ENCODE measurements at places on chromosomes 2 and 18. TPM values are rescaled to one million over a fixed set of nuclear protein-coding genes. Genes with fewer than 3 reads are reported as not detected.

DNA sequence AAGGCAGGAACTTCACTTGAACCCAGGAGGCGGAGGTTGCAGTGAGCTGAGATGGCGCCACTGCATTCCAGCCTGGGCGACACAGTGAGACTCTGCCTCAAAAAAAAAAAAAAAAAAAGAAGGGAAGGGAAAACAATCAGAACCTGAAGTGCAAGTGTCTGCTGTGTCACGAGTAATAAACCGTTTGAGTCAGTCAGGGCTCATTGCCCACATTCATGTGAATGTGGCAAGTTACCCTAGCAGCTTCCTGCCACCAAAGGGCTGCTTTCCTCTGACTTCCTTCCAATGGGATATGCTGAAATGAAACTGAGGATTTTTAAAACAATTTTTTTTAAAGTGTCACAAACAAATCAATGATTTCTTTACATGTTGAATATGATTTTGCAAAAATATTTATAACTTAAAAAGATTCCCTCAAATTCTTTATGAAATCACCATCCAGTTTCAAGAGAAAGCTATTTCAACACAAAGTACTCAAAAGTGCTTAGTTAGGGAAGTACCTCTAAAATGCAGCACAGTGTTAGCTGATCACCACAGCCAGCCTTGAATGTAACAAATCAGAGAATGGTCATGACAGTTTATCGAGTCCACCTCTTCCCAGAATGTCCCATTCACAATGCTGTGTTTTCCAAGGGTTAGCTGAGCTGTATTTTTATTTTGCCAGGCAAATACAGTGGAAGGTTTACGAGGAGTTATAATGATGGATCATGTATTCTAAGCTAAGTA, 36.4 kb downstream of the WDSUB1 start:
- peak; percentile 1 for DNase-seq

GRCh38 chr2:126946318-126947102, 47.8 kb downstream of the TEX51 start:
- no peak for DNase-seq

DNA sequence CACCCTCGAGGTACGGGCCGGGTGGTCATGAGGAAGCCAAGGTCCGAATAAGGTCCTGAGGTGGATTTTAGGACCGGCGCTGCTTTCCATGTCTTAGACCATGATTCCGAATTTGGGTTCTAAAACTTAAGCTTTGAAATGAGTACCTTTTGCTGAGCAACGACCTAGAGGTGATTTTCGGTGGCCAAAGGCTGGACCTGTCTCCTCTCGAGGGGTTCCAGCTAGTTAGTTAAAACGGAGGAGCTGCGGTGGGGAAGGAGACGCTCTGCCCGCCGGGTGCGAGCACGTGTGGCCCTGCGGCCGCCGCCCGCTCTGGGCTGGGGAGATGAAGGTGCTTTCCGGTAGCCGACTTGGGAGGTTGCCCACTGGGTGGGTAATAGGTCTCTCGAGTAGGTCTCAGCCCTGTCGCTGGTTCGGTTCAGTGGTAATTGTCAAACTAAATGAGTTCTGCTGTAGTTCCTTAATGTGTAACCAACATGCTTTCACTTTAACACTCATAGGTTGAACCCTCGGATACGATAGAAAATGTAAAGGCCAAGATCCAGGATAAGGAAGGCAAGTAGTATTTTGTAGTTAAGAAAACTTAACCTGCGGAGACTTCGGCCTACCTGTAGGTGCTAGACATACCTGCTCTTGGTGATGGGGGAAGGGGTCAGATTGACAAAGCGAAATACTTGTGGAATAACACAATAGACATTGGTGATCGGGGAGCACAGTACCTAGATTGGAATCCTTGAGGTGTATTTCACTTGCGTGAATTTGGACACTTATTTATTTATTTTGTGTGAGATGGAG, 572 bp downstream of the RPS27A start:
- no peak for DNase-seq

- DNase-seq: no peak
Measured at GRCh38 chr2:210132239-210132638, 39.0 kb downstream of the KANSL1L start.

DNA sequence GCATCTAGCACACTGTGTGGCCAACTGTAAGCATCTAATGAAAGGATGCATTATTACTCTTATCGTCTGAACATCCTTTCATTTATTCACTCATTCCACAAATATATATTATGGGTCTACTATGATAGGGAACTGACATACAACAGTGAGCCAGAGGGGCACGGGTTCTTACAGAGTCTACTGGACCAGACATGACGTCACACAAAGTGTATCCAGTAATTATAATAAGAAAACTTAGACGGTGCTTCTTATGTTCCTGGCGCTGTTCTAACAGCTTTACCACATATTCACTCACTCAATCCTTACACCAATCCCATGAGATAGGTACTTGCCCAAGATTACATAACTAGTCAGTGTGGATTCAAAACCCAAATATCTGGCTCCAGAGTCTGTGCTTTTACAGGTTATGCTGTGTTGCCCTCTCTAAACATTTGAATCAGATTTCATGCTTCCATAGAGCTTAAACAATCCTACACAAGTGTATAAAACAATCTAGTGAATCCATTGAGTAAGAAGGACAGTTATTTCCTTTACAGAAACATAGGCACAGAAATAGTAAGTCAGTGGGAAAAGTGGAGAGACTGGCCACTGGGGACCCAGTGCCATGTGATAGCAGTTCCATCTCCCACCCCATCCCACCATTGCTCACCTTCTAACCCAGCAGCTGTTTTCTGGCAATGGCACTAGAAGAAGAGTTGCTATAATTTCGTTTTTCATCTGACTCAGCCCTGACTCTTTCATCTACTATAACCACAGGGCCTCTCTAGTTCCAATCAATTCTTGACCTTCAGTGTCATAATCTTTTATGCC, 24.2 kb upstream of the ARL5A start:
- DNase-seq: no peak

DNA sequence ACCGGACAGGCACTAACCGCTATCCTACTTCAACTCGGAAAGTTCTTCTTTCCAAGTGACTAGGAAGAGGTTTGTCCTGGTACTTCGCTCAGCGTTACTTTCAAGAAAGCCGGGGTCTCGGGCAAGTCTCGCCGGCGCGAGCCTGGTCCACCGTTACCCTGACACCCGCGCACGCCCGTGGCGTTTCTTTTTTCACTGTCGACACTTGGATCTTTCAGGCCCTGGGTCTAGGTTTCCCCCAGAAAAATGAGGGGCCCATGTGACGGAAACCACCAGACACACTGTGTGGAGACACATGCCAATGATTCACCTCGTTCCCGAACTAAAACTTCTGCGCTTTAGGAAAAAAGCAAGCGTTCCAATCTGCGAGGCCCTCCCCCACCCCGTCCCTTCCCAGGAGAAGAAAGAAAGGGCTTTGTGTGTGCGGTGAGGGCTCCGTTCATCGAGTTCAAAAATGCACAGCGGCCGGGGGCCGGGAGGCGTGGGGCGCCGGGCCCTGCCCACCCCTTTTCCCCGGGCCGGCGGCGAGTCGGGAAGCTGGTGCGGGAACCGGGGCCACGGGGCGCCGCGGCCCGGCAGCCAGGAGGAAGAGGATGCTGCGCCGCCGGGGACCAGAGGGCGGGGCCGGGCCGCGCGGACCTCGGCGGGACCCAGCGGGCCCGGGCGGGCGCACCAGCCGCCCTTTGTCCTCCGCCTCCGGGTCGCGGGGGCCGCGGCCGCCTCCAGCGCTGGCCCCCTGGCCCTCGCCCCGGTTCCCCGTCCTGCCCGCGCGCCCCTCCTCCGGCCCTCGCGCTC, 2.6 kb downstream of the ZNF521 start:
- no peak for DNase-seq

DNA sequence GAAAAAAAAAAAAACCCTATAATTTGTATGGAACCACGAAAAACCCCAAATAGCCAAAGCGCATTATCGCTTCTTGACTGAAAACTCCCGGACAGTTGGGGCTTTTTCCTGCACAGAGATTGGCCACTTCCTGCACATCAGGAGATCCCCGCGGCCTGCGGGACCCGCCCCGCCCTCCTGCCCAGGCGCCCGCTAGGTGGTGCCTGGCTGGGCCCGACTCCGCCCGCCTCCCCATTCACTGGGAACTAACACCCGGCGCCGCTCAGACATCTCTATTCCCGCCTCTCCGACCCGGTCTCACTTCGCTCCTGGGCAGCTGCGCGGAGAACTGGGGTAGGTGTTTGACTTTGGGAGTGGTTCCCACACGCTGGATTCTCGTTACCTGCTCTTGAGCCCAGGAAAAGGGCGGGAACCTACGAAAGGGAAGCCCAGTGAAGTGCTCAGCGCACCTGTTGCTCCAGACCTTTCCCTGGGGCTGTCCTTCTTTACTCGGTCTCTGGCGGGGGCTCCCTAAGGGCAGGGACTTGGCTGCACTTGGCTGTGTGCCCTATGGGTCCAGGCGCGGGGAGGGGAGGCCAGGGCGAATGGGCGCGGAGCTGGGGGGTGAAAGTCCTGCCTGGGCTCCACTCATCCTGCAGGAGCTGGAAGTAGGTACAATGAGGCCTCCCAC, at the start of gene HMSD:
HMSD (plus strand) TSS at position 234 of the 670 bp plus-strand sequence. CDS start 4,155 bp downstream, outside the sequence.
- DNase-seq: no peak

- no peak for DNase-seq
Measured at GRCh38 chr2:78864205-78864604, 161.3 kb upstream of the REG3G start.

DNA sequence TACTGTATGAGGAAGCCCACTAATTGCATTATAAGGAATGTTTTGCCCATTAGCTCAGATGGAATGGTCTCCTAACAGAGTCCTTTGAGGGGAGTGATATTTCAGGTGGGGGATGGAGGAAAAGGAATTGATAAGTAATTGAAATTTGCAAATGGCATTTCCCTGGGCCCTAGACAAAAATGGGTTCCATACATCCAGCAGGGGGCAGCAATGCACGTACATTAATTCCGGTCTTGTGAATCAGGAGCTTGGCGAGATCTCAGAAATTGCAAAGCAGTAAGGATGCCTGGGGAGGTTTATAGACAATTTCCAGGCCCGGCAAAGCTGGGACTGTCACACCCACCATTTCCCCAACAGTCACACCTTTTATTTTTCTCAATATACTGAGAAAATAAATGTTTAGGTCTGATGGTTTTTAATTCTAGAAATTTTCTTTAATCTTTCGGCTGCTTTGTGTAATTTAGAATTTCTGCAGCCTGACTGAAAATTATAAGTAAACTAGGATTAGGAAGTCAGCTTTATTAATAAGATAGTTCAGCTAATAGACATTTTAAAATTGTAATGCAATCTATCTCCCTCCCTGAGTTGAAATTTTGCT, 122.8 kb downstream of the LYPD1 start:
- peak; percentile 5 for DNase-seq

The FBXO48 gene
- total RNA-seq: 0.94 TPM

GRCh38 chr2:190815226-190815625, 65.4 kb upstream of the GLS start:
- DNase-seq: no peak

The UCN gene
- 1.1 TPM for total RNA-seq

The ANKRD30B gene
- 0.16 TPM for total RNA-seq

- DNase-seq: no peak
Measured at GRCh38 chr2:172597176-172597842, 41.4 kb downstream of the PDK1 start.

The SPR gene
- 1.2 TPM for total RNA-seq

Measured in occipital lobe (tissue), 3 donors.